CD14-positive monocyte (primary cell): ENCODE measurements at places on chromosomes 11 and 22.

GRCh38 chr11:975827-976226 lies 50.2 kb downstream of the AP2A2 start:
- DNase-seq: no peak

GRCh38 chr22:39130152-39130704 lies 22.3 kb downstream of the CBX7 start:
- no peak for DNase-seq

DNA sequence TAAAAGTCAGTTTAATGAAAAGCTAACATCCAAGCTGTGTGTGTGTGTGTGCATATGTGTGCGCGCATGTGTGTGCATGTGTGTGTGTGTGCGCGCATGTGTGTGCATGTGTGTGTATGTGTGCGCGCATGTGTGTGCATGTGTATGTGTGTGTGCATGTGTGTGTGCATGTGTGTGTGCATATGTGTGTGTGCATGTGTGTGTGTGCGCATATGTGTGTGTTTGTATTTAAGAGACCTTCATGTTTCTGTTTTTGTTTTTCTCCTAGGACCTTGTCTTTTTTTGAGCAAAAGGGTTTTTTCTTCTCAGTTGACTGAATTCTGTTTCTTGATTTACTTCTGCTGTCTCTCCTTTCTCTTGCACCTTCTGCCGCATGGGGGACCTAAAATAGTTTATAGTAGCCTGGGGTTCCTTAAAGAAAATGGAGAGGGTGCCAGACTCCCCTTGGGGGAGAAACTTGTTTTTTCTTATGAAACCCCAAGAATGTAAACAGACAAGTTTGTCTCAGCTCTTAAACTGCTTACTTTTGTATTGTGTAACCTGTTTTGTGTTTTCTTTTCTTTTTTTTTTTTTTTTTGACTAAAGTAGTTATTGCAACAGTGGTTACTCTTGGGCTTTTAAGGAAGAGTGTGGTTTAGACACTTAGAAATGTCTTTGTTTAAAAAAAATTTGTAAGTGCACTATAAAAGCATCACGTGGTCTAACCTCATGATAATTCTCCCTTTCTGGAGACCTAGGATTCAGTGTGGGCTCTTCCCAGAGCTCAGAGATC lies 53.0 kb downstream of the OSBPL5 start:
- DNase-seq: peak; percentile 66

DNA sequence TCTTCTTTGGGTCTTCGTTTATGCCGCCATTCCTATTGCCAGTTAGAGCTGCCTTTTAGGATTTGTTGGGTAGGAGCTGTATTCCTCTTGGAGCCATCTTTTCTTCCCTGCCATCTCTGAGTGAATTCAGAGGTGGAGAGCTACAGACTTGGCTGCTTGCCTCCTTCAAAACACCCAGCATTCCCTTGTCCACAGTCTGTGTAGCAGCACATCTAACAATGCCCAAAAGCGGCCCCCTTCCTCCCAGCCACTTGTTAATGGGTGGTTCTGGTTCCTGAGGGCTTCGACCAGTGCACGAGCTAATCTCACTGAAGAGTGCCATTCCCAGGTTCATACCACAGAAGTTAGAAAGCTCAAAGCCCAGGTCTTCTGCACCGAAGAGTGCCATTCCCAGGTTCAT lies 37.7 kb downstream of the MARK2 start:
- DNase-seq: no peak

DNA sequence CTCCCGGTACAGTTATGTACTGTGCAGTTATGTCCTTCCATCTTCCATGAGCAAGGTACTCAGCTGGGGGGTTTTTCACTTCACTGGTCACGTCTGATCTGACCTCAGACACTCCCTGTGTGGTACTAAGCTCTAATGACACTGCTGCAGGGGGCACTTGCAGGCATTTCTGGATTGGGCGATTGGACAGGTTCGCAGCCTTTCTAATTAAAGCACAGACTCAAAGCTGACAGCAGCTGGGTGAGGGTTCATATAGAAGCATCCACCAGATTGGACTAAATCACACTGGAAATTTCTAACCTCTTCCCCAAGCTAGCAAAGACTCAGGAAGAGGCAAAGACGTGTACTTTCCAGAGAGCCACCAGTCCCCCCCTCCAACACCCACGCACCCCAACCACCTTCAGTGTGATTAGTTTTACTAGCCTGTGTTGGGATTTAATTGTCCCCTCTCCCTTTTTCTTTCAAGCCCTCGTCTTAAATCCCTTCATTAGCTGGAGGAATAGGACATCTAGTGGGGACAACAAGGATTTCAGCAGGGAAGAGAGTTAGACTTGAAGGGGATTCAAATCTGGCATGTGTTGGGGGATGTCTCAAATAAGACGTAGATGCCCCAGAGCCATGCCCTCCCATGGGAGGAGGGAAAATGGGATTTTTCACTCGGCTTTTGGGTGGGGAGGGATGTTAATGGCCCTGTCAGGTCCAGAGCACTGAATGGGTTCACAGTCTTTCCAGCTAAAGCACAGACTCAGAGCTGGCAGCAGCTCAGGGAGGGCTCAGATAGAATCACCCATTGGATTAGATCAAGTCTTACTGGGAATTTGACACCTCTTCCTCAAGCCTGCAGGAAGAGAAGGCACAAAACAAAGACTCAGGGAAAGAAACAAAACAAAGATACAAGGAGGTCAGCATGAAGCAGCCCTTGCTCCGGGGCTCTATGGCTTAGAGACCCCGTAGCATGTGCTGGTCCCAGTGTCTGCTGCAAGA lies 10.9 kb downstream of the INS start:
- no peak for DNase-seq

DNA sequence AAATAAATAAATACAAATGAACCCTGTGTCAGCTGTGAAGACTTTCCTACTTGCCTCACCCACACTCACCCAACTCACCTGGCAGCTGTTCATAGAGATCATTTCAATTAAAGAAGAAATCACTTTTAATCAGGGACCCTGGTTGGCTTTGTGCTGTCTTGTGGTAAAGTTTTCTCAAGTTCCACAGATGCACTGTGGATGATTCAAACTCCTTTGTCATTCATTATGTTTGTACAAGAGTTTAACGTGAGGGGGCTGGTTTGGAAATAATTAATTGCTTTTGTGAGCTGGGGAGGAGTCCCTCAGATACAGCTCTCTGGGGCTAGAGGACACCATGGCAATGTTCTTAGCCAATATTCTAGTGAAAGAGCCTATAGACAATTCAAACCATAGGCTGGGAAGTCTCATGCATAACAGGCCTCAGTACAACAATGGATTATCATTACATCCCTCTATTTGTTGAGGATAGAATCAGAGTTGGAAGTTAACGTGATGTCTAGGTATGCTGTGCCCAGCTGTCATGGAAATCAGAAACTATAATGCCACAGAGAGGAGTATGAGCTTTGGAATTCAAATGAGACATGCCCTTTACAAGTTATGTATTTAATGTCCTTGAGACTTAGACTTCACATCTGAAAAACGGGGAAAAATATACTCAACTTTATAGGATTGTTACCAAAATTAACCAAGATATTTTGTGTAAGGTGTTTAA lies 698.5 kb downstream of the KCNA4 start:
- no peak for DNase-seq

DNA sequence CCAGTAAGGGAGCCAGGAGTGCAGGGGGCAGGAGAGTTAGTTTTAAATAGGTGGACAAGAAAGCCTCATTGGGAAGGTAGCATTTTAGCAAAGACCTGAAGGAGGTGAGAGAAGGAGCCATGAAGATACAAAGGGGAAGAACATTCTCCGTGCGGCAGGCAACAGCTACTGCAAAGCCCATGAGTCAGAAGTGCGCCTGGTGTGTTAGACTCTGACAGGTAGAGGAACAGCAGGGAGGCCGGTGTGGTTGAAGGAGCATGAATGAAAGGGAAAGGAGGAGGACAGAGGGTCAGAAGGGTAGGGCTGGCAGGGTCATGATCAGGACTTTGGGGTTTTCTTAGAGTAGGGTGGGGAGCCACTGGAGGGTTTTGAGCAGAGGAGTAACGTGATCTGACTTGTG lies 34.5 kb upstream of the PAMR1 start:
- DNase-seq: no peak

DNA sequence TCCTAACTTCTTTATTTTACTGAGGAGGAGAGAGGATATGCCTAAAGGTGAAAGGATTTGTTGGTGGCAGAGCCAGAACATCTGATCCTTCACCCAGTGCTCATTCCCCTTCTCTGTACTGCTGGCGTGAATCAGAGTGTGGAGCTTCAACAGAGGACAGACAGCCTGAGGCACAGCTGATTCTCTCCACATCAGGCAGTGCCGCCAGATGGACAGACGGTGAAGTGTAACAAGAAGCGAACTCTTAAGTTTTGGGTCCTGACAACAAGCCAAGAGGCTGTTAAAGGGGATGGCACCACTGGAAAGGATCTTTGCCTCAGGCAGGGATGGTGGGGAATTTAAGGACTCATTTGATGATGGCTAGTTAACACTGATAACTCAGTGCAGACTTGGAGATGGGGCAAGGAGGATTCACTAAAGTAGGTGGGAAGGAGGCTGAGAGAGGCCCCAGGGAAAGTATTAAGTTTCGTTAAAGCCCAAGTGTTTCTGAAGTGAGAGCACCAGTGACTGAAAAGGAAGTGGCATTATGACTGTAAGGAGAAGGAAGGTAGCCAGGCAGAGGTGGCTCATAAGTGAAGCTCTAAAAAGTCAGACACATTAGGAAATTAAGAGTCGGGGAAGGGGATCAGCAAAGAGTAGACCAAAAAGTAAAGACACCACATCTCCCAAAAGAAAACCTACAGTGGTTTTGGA lies 81.3 kb downstream of the CLPB start:
- no peak for DNase-seq

- DNase-seq: no peak
These were observed 6.2 kb upstream of the CUL5 start for GRCh38 chr11:108002476-108002875.

DNA sequence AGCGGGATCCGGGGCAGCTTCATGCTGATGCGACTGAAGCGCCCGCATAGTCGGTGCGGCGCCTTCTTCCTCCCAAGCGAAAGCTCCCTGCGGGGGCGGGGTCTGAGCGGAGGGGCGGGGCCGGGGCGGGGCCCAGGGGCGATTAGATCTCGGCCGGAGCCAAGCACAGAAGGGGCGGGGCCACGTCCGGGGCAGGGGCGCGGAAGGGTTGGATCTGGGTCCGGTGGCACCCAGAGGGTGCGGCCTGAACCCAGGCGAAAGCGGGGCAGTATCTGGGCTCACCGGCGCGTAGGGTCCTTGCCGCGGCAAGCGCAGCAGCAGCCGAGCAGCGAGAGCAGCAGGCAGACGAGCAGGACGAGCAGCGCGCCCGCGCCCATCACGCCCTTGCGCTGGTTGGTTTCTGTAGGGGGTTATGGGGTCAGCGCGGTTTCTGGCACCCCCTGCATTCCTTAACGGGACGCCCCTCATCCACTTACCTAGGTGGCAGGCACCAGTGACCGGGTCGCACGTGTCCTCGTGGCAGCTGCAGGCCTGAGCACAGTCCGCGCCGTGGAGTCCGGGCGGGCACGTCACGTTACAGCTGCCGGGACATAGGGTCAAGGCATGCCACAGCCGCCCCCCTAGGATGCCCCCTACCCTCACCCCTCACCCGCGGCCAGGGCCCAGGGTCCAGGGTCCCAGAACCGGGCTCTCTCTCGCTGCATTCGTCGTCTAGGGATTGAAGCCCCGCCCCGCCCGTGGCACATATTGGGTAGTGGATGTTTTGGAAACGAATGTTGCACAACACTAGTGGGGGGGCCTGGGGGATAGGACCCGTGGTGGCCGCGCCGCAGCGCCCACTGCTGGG lies 8.1 kb downstream of the SCARF2 start:
- DNase-seq: peak; percentile 69

DNA sequence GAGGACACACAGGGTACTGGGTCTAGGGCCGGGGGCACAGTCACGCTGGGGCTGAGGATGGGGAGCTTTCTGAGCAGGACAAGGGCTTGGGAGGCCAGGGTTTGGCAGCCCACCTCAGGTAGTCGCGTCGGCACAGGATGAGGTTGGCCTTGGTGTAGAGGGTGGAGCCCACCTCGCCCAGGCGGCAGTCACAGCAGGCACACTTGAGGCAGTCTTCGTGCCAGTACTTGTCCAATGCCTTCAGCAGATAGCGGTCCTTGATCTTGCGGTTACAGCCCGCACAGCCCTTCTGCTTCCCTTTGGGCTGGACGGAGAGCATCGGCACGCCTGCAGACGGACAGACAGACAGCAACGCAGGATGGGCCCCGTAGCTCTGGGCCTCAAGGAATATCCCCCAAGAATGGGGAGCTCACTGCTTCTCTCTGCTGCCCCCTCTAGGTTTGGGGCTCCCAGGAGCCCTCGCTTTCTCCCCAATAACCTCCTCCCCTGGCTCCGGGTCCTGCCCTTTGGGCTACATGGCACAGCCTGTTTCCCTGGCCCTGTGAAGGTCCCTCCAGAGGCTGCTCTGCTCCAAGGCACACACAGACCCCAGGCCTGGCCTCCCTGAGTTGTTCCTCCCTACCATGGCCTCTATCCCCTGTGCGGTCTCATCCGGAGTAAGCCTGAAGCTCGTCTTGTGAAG lies 33.4 kb downstream of the LMO1 start:
- no peak for DNase-seq

DNA sequence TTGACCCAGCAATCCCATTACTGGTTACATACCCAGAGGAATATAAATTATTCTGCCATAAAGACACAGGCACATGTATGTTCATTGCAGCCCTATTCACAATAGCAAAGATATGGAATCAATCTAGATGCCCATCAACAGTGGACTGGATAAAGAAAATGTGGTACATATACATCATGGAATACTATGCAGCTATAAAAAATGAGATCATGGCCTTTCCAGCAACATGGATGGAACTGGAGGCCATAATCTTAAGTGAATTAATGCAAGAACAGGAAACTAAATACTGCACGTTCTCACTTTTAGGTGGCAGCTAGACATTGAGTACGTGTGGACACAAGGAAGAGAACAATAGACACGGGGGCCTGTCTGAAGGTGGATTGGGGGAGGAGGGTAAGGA lies 15.1 kb upstream of the WNT11 start:
- no peak for DNase-seq

- no peak for DNase-seq
These were observed 16.9 kb downstream of the TUB start for GRCh38 chr11:8097926-8098325.

DNA sequence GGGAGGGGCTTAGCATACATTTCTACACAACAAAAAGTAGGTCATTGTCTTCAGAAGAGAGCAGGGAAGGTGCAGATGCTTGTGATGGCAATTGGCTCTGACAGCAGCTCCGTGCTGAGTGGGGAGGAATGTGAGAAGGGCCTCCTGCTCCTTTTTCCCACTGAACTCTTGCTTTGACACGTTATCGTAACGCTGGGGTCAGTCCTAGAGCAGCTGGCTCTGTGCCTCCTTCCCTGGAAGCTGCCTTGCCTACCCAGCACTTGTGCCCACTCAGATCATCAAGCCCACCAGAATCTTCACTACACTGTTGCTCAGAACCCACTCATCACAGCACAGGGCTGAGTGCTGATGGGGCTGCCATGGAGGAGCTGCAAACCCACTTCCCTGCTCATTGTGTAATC lies 14.9 kb upstream of the NAV2 start:
- no peak for DNase-seq

- peak; percentile 85 for DNase-seq
These were observed at the start of gene HDHD5 for GRCh38 chr22:17158568-17159503. Gene HDHD5, minus strand, starts transcription at chr22:17159277. Its CDS starts 26 bp downstream, at chr22:17159251.

DNA sequence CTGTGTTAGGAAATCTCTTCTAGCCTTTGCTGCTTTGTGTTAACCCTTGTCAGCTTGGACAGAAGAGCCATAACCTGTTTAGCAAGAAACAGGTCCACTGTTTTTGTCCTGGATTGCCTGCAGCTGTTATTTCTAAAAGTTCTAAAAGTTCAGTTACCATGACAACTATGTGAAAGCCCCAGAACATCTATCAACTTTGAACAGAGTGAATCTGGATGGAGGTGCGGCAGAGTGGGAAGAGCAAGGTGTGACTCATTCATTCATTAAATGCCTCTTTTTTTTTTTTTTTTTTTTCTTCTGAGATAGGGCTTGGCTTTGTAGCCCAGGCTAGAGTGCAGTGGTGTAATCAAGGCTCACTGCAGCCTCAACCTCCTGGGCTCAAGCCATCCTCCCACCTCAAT lies 50.5 kb downstream of the RBX1 start:
- no peak for DNase-seq
